Hepatocyte (in vitro differentiated cells): ENCODE measurements at places on chromosomes 2 and 18. TPM values are rescaled to one million over a fixed set of nuclear protein-coding genes. Genes with fewer than 3 reads are reported as not detected.

- DNase-seq = no peak
Measured at GRCh38 chr2:233929352-233930022, 12.3 kb downstream of the TRPM8 start.

DNA sequence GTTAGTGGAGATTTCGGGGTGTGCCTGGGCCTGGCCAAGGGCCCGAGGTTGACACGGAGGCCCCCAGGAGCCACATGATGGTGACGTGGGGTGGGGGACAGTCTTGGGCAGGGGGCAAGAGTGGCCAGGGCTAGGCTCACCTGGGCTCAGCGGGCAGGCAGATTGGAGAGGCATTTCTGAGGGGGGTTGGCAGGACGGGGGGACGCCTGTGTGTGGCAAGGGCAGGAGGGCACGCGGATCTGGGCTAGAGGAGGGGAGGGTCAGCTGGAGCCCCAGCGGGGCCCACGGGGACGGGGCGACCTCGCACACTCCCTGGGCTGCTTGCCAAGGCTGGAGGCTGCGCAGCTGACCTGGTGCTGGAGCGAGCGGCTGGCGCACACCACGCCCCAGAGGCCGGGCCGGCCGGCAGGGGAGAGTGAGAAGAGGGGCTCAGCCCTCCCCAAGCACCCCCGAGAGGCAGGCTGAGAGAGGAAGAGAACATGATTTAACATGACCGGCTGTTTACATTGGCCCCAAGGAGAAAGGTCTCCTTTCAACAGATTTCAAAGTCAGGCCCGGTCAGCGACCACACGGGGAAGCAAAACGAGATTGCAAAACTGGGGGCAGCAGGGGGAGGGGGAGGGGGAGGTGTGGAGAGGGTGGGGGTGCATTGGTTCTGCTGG is 38.0 kb upstream of the SNED1 start:
- peak; percentile 83 for DNase-seq

DNA sequence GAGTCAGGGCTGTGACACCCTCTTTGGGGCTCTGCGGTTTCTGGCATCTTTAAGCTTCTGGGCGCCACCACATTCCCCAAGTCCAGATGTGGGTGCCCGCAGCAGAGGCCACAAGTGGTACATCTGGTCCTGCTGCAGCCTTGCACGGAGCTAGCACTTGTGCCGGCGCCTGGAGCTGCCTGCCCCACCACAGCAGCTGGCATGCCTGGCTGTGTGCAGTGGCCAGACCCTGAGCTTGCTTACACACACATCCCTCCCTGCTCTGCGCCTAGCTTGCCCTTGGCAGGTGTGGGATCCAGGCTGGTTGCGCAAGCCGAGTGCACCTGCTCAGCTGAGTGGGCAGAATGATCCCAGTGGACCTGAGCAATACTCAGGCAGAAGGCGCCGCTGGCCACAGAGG is 27.3 kb downstream of the SLC4A10 start:
- DNase-seq = no peak

GRCh38 chr2:233259730-233260129 is 8.3 kb downstream of the ATG16L1 start:
- DNase-seq = no peak

- peak; percentile 49 for DNase-seq
Measured at GRCh38 chr18:31399306-31400032, 22.9 kb downstream of the DSG4 start.

DNA sequence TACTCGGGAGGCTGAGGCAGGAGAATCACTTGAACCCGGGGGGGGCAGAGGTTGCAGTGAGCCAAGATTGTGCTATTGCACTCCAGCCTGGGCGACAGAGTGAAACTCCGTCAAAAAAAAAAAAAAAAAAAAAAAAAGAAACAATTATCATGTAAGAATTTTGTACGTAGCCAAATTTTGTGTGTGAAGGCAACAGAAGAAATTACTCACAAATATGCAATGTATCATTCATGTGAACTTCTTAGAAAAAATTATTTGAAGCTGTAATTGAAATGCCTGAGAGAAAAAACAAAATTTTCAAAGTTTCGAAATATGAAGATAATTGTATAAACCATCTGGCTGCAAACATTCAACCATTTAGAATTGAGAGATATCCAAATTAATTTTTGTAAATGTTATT is 204.8 kb upstream of the PARD3B start:
- DNase-seq = no peak

Gene TCF7L1
- 3.7 and 4.5 TPM in 2 replicates for total RNA-seq
